SK-MEL-5 (cell line): ENCODE measurements at places on chromosomes 12 and 14. TPM values are rescaled to one million over a fixed set of nuclear protein-coding genes. Genes with fewer than 3 reads are reported as not detected.

DNA sequence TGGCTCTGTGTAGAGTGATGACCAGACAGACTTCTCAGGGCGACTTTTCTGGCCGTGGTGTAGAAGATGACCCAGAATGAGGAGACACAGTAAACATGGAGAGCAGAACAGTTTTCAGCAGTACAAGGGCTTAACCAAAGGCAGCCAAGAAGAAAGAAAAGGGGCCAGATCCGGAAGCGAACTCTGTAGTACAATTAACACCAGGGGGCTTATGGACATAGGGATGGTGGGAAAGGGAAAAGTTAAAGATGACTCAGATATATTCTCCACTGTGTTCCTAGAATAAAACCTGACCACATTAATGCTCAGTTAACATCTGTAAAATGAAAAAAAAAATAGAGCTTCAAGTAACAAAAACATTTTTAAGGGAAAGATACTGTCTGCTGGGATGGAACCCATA lies 60.2 kb downstream of the LGR5 start:
- DNase-seq: no peak

- no peak for DNase-seq
These were observed 69.4 kb upstream of the BDKRB2 start for GRCh38 chr14:96135285-96135684.

- DNase-seq: no peak
These were observed 11.0 kb upstream of the IRF2BPL start for GRCh38 chr14:77039285-77040058.

The BIN2 gene
- 0.08 TPM in 1 of 2 replicates, not detected in the other for total RNA-seq

The PTPN21 gene
- total RNA-seq: 2.4 and 2.7 TPM in 2 replicates

The KRT72 gene
- not detected in 2 replicates for total RNA-seq

The DTD2 gene
- 45.5 and 51.5 TPM in 2 replicates for total RNA-seq
